ENCODE measurements at places on chromosomes 5 and 9.

GRCh38 chr5:39801306-39801705 lies 376.5 kb upstream of the DAB2 start:
- no peak for DNase-seq

DNA sequence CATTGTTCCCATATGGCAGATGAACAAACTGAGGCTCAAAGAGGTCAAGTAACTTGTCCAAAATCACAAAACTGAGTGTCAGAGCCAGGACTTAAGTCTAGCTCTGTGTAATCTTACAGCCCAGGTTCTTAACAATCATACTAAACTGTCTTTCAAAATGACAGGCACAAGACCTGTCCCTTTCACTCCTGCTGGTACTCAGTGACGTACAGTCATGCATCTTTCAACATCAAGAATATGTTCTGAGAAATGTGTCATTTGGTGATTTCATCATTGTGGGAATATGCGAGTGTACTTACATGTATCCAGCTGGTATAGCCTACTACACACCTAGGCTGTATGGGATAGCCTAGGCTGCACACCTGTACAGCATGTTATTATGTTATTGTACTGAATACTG lies 646.8 kb upstream of the WWC1 start:
- DNase-seq: no peak

DNA sequence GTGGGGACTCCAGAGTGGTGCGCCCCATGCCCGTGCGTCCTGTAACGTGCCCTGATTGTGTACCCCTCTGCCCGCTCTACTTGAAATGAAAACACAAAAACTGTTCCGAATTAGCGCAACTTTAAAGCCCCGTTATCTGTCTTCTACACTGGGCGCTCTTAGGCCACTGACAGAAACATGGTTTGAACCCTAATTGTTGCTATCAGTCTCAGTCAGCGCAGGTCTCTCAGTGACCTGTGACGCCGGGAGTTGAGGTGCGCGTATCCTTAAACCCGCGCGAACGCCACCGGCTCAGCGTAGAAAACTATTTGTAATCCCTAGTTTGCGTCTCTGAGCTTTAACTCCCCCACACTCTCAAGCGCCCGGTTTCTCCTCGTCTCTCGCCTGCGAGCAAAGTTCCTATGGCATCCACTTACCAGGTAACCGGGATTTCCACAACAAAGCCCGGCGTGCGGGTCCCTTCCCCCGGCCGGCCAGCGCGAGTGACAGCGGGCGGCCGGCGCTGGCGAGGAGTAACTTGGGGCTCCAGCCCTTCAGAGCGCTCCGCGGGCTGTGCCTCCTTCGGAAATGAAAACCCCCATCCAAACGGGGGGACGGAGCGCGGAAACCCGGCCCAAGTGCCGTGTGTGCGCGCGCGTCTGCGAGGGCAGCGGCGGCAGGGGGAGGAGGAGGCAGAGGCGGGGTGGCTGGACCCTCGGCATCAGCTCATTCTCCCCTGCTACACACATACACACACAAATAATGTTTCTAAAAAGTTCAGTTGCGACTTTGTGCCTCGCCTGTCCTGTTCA lies 668 bp downstream of the GLIS3 start:
- no peak for DNase-seq

GRCh38 chr5:61435368-61435767 lies 103.3 kb downstream of the ZSWIM6 start:
- no peak for DNase-seq

- no peak for DNase-seq
Observed at GRCh38 chr5:62593331-62593730, 14.7 kb downstream of the LRRC70 start.

GRCh38 chr9:133834080-133834976 lies 96.2 kb upstream of the SARDH start:
- no peak for DNase-seq

- no peak for DNase-seq
Observed at GRCh38 chr5:96297290-96297689, 135.8 kb downstream of the PCSK1 start.

- DNase-seq: peak; percentile 10
Observed at GRCh38 chr9:78296201-78296892, 578 bp upstream of the PSAT1 start.

DNA sequence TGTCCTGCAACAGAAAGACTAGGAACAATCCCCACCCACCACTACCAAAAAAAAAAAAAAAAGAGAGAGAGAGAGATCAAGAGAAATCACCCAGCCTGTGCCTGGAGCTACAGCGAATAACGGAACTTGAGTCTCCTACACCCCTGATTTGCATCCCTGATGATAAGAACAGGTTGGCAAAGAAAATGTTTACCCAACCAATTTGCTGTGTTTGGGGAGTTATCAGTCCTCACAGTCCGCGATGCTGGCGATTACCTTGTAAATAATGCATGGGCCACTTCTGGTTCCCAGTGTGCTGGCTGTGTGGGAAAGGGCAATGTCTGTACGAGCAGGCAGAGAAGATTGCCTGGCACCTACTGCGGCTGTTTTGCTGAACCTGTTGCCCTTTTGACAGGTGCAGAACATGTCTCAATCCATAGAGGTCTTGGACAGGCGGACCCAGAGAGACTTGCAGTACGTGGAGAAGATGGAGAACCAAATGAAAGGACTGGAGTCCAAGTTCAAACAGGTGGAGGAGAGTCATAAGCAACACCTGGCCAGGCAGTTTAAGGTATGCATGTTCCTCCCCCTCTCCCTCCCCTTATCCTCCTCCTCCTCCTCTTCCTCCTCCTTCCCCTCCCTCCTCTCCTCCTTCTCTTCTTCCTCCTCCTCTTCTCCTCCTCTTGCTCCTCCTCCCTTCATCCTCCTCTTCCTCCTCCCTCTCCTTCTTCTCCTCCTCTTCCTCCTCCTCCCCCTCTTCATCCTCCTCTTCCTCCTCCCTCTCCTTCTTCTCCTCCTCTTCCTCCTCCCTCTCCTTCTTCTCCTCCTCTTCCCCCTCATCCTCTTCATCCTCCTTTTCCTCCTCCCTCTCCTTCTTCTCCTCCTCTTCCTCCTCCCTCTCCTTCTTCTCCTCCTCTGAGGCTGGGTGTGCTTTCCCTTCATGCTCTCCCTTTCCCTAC lies 8.3 kb downstream of the OLFM1 start:
- DNase-seq: no peak

DNA sequence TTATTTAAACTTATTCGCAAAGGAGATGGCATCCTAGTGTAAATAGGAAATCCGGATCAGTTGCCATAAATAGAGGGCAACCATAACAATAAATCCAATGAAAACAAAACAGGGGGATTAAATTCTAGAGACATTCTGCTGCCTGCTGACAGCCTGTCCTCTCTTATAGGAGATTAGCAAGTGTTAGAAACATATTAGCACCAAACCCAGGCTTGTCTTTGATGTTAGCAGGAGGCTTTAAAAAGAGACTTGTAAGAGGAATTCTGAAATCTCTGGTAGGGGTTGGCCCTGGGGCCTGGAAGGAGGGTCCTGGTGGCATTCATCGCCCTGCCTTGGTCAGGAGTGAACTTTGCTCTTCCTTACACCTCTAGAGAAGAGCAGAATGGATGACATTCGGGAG lies 21.6 kb downstream of the NDST1 start:
- no peak for DNase-seq

DNA sequence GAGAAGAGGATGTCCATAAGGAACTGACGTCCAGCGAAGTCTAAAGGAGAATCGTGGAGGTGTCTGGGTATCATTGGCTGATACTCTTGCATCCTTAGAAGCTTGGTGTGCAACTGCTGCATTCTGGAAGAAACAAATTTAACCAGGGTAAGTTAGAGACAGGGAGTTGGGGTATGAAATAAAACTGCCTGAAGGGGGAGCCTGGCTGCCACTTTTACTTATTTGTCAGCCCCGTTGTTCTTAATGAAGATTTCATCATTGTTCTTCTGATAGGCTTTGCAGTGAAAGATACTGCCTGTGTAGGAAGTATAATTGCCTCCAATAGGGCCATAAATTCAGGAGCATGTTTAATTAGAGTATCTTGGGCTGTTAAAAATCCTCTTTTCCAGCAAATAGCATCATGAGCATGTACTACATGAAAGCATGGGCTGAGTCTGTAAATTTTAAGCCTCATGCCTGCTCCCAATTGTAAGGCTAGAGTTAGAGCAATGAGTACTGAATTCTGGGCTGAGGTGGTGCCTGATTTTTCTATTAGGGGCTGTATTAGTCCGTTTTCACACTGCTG lies 1264.5 kb upstream of the ACO1 start:
- DNase-seq: no peak

DNA sequence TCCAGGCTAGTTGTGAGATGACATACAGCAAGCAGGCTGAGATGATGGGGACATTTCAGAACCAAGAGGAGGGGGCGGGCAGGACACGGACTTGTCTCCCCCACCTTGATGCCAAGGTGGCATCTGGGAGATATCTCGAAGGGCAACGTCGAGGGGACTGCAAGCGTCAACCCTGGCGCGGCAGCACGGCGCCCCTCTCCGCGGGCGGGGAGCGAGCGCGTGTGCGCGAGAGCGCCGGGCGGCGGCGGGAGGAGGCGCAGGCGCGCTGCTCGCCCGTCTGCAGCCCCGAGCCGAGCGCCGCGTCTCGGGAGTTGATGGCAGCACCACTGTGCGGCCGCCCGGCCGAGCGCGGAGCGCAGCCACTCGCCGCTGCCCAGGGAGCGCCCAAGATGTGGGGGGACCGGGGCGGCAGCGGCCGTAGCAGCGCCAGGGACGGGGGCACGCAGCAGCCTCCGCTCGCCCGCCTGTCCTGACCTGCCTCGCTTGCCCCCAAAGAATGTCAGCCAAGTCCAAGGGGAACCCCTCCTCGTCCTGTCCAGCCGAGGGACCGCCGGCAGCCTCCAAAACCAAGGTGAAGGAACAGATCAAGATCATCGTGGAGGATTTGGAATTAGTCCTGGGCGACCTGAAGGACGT lies at the start of gene PRR16:
Gene PRR16 (plus strand): TSS at position 310 of the 636 bp plus-strand sequence.
- DNase-seq: peak; percentile 42

DNA sequence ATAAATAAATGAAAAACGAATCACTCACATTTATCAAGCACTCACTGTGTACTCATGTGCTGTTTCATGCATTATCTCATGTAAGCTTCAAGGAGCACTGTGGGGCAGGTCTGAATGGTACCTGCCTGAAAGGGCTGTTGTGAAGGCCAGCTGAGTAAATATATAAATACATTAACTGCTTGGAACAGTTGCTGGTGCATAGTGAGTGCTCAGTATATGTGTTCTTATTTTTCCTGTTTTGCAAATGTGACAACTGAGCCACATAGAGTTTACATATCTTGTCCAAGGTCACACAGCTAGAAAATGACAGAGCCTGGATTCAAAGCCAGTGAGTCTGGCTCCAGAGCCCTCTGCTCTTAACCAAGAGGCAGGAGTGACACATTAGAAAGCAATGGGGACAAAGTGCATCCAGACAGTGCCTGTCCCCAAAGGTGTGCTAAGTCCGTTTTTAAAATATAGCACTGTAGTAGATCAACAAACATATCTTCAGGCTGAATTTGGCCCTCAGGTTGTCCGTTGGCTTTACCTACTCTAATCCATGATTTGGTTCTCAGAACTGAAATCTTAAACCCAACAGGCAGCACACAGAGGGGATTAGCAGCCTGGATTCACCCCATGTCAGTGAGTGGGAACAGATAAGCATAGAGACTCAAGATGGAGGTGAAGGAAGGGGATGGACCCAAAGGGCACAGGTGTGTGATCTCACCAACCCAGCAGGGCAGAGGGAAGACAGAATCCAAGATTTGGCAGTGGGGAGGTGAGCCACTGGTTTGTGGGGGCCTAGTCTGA lies 70.8 kb downstream of the WWC1 start:
- no peak for DNase-seq

DNA sequence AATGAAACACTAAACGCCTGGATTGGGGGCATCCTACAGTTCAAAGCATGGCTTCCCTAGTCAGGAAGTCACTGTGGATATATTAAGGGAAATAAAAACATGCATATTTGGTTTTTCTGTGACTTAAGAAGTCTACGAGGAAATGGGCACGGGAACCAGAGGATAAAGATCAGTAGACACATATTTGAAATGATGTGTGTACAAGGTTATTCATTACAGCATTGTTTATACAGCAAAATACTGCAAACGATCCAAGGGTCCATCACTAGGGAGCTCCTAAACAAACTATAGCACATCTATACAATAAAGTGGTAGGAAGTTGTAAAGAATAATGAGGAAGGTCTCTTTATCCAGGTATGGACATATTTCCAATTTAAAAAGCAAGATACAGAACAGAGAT lies 71.8 kb downstream of the EFNA5 start:
- DNase-seq: no peak

DNA sequence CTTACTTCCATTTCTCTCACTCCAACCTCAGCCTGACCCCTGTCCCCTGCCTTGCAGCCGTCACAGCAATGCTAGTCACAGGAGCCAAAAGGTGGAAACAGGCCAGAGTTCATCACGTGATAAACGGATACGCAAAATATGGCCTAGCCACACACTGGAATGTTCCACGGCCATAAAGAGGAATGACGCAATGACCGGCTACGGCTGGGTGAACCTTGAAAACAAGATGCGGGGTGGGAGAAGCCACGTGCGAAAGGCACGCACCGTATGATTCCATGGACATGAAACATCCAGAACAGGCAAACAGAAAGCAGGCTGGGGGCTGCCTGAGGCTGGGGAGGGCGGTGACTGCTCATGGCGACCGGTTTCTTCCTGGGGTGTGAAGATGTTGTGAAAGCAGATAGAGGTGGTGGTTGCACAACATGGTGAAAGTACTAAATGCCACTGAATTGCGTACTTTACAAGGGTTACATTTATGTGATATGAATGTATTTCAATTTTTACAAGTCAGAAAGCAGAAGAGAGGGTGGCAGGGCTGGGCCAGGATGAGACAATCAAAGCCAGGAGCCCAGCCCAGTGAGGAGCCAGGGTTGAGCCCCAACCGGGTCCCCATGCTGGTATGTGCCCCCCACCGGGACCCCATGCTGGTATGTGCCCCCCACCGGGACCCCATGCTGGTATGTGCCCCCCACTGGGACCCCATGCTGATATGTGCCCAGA lies 117.8 kb upstream of the SARDH start:
- DNase-seq: no peak

DNA sequence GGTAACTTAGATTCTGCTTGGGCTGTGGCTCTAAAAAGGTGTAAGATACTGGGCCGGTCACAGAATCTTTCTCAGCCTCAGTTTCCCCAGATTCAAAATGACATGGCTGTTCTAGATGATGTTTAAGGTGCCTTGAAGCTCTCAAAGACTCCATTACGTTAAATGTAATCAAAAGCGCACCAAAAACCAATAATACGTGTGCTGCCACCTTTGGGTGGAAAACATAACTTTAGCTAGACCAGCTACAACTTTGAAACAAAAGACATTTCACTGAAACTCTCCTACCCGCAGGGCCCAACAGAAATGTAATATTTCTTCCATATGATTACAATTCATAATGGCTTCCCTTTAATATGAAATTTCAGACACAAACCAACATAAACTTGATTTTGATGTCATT lies 35.0 kb upstream of the PCSK5 start:
- DNase-seq: no peak

DNA sequence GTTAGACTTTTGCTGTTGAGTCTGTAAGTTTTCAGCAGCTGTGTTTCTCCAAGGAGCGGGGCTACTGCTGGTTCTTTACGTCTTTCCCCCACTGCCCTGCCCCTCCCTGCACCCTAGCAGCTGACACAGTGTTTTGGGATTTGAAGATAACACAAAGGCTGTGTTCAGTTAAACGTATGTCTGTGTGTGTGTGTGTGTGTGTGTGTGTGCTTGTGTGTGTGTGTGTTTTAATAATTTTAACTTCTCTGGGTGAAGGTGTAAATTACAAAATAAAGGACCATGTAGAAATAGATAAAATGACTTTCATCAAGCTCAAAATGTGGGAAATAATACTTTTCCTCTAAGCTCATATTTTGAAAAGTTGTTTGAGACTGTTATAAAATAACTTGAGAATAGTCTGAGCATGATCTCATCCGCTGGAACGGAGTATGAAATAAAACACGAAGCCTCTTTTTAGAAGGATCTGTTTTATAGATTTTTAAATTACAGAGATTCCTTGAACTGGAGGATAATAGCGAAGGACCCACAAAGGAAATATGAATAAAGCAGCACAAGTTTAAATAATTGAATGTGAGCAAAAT lies 10.9 kb downstream of the ABL1 start:
- DNase-seq: no peak
